ENCODE measurements at places on chromosomes 3 and 15. TPM values are rescaled to one million over a fixed set of nuclear protein-coding genes. Genes with fewer than 3 reads are reported as not detected.

Gene PRR20G
- total RNA-seq = not detected

GRCh38 chr15:99211926-99212325 is 37.5 kb downstream of the TTC23 start:
- DNase-seq = peak; percentile 64

- no peak for DNase-seq
These were observed 170.5 kb upstream of the LRIG1 start for GRCh38 chr3:66671291-66671690.

DNA sequence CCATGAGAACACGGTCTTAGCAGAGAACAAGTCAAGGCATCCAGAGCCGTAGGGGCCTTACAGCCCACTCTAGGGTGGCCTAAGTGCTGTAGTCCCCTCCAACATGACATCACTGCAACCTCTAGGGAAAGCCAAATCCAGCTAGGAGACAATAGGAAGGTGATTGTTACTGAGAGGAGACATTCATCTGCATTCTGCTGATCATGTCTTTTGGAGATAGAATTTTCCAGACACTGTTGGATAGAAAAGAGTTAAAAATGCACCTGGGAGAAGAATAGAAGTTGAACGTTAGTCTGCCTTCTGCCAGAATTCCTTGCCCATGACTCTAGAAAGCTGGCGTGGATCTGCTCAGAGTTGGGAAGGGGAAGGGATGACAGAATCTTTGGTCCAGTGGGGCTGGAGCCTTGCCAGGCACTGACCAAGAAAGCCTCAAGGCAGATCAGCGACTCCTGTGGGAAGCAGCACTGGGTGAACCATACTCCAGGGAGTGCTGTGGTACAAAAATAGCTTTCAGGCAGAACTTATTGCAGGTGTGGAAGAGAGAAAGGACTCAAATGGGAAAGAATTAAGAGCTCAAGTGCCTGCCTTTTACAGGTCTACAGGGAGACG is 44.8 kb upstream of the RAF1 start:
- DNase-seq = peak; percentile 45

DNA sequence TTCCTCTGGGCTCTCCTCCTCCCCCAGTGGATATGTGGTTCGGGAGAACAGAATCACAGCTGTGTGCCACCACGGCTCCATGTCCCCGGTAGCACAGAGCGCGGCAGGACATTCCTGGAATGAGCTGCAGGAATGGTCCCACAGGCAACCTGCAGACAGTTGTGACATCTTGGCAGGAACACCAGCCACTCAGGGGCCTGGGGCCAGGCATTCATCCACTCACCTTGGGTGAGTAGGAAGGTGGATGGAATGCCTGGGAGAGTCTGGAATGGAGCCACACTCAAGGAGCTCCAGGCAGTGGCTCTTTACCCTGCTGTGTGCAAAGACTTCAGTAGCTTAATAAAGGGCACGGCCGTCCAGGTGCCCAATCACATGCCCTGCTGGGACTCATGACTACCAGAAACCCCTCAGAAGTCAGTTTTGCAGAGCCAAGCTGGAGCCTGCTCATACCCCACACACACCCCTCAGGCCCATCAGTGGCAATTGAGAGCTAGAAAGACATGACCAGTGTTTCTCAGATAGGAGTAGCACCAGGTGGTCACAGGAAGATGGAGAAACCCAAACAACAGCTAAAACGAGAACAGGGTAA is 117.3 kb upstream of the PRR20G start:
- DNase-seq = no peak

Gene TMEM158
- 1.6 TPM for total RNA-seq

Gene DLG1
- 59.8 TPM for total RNA-seq

GRCh38 chr15:65355173-65355987 is 22.4 kb downstream of the IGDCC3 start:
- no peak for DNase-seq

Gene ZPLD1
- not detected for total RNA-seq

Gene ATP8B4
- 1.8 TPM for total RNA-seq

DNA sequence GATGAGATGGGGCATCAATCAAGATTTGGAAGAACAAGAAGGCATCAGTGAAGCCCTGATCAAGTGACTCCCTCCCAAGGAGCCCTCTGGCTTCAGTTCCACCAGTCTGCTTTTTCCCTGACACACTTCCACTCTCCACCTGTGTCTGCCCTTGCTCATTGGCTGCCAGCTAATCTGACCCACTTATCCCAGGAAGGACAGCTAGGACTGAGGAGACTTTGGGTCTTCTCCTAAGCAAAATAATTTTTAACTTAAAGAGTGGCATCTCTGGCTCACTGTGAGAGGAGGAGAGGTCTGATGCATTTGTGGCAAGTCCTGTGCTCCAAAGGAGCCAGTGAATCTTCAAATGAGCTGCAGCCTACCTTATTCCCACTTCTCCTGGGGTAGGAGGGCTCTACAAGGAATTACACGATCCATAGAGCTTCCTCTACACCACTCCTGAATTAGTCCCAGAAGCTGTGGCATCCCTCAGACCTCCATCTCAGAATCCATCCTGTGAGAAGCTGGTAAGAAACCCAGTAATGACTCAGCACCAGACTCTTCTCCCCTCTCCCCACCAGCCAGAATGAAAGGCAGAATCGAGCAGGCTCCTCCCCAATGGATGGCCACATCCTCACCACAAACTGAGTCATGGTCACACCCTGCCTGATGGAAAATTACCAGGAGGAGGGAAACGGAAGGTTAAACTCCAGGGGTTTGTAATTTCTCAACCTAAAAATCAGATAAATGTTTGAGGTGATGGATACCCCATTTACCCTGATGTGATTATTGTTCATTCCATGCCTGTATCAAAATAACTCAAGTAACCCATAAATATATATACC is 6.3 kb upstream of the PKM start:
- DNase-seq = peak; percentile 83

DNA sequence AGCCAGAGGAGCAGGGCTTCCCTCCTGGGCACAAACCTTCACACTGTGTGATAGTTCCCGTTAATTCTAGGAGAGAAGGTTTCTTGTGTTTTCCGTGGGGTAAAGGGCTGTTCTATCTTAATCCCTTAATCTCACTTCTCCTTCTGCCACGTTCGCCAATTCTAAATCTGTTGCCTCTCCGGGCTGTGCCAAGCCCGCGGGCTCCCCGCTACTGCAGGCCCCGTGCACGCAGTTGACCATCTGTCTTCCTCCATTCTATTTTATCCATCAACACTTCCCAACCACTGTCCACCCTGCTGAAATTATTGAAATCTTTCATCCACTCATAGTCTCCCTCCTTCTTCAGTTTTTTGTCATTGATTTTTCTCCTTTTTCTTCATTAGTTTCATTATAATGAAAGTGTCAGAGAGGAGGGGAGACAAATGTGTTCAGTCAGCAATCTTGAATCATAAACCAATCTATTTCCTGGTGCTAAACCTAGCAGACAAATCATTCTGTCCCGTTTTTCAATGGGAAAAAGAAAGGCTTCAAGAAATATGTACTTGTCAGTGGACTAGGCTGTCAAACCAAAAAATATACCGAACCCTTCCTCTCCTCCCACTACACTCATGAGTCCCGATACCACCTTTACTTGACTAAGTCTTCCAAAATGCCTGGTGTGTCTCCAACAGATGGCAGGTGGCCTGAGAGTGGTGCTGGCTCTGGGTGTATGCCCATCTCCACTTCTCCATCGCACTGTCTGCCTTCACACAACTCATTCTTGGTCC is 39.6 kb downstream of the SLCO2A1 start:
- no peak for DNase-seq

Gene WWTR1
- 15.6 TPM for total RNA-seq

GRCh38 chr3:117106396-117106795 is 396.8 kb downstream of the TUSC7 start:
- no peak for DNase-seq

Gene BFSP2
- total RNA-seq = not detected

DNA sequence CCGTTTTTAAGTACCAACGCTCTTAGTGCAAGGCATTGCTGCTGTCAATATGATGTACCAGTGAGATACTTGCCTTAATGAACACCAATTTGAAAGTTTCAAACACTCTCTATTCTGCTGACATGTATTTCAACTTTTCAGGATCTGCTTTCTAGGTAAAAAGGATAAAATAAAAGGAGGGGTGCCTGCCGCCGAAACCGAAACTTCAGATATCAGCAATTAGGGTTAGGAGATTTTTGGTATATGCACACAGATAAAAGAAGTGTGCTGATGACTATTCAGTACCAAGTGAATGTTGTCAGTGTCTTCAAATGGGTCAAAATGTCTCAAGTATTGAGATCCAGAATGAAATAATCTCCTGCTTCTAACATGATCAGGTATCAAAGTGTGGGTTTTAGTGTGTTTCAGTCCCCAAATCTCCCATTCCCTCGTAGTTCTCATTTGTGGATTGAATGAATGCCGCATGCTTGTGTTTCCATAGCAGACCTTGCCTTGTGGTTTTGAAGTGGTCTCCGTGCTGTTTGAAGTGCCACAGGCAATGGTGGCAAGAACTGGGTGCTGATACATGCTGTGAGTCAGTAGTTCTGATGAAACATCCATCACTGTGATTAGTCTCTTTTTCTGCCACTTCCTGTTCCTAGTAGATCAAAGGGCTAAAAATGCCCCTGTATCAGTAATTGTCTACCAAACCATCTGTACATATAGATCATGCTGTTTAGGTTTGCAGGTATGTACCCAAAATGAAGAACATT is 22.5 kb downstream of the CHST14 start:
- no peak for DNase-seq

Gene DNAH12
- 0.02 TPM for total RNA-seq

- no peak for DNase-seq
These were observed 67.4 kb downstream of the TCF12 start for GRCh38 chr15:56985856-56986255.

DNA sequence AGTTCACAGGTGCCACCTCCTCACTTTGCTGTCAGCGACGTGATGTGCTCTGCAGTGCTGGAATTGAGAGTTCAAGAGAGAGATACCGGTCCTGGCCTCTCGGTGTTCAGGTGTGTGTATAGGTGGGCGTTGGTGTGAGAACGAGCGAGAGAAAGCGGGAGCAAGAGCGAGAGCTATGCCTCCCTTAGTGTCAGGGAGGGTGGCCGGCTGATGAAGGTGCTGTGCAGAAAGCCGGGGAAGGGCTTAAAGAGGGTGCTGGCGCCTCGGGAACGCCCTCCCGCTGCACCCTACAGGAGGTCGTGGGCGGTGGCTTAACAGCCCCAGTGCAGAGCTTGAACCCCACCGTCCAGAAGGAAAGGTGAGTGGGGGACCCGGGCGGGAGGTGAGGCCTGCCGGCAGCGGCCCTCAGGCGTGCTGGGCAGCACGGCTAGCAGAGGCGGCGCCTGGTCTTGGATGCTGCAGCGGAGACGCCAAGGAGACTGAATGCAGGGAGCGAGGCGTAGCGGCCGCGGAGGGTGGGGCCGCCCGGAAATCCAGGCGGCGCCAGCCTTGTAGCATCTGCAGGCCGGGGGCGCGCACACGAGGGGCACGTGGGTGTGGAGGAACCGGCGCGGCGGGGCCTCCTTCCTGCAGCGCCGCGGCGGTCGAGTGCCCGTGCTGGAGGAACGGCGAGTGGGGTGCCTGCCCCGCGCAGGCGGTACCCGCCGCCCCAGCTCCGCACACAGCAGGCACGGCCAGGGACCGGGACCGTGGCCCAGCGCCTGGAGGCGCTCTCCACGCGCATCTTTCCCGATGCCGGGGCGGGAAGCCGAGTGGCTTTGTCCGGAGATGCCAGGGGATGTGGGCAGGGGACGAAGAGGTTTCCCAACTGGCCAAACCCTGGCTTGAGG is 246.8 kb upstream of the TOPAZ1 start:
- no peak for DNase-seq

Gene CCDC33
- total RNA-seq = not detected

Gene RTP1
- total RNA-seq = not detected

Gene INTS14
- 20.0 TPM for total RNA-seq

Gene FANCD2OS
- not detected for total RNA-seq

DNA sequence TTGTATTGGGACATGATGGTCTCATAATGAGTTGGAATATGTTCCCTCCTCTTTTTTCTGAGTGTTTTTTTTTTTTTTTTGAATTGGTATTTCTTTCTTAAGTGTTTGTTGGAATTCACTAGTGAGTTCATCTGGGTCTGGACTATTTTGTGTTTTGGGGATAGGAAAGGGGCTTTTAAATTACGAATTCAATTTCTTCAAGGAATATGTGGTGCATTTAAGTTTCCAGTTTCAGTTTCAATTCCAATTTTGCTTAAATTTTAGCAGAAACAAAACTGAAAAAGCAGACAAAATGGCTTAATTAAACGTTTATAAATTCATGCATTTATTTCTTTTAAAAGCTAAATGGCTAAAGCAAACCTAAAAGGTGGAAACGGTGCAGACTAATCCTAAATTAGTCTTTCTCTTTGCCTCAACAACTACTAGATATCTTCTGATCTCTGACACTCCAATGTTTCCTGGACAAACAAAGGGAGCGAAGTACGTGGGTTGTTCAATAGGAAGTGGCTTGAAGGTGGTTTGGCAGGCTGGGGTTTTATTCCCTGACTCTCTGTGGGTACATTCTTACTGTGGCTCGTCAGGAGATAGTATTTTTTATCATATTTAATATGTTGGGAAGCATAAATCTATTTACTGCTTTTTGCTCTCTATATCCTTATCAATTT is 50.0 kb upstream of the CORO2B start:
- no peak for DNase-seq

DNA sequence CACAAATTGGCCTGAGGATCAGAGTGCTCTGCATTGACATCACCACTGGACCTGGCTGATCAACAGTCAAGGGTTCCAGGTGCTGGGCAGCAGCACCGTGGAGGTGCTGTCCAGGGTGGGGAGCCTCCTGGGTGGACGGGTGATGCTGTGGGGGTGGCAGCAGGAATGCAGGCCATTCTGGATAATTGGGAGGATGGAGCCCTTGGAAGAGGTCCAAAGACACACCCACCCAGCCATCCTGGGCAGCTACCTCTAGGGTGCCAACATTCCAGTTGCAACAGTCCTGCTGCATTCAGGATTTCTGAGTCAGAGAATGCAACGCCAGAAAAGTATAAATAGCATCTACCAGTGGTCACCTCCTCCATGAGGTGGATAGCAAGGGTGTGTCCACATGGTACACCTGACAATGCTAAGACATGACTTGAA is 26.8 kb downstream of the STARD5 start:
- DNase-seq = no peak

GRCh38 chr3:56825567-56826438 is 24.1 kb upstream of the ARHGEF3 start:
- DNase-seq = no peak

DNA sequence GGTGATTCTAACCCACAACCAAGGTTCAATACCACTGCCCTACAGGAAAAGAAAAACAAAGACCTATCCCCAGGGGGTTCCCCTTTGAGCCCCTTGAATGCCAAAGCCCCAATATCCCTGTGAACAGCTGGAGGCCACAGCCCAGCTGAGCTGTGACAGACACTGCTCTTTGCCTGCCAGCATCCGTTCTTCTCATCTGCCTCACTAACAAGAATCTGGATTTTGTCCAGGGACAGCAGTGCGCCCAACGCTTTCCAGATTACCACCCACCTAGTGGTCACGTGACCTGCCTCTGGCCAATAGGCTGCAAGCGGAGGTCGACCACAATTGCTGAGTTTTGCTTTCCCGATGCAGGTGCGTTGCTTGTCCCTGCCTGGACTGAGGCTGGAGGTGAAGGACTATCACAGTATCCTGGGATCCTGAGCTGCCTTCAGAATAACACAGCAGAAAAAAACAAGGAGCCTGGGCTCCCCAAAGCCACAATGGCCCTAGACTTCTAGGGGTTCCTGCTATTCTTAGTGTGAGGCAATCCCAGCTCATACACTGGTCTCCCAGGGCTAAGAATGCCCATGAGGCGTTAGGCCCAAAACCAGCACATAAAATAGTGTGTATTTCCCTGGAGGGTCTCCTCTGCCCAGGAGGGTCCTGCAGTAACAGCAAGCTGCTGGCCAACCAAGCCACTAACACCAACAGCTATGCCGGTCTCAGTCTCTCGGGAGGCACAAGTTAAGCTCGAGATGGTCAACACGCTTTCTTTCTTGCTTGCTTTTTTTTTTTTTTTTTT is 13.8 kb downstream of the BDH1 start:
- DNase-seq = peak; percentile 51

Measured in gastrocnemius medialis (tissue), 4 donors.